ENCODE measurements at places on chromosomes 11 and 22. TPM values are rescaled to one million over a fixed set of nuclear protein-coding genes. Genes with fewer than 3 reads are reported as not detected.

- no peaks in the 10 kb centered on the region for H3K27me3 ChIP-seq
- peak overlapping the region; percentile 86 for H3K27ac ChIP-seq
- DNase-seq = peak; percentile 28
- no peaks in the 10 kb centered on the region for H3K36me3 ChIP-seq
Observed at GRCh38 chr11:94129512-94130297, 1.1 kb downstream of the PANX1 start.

DNA sequence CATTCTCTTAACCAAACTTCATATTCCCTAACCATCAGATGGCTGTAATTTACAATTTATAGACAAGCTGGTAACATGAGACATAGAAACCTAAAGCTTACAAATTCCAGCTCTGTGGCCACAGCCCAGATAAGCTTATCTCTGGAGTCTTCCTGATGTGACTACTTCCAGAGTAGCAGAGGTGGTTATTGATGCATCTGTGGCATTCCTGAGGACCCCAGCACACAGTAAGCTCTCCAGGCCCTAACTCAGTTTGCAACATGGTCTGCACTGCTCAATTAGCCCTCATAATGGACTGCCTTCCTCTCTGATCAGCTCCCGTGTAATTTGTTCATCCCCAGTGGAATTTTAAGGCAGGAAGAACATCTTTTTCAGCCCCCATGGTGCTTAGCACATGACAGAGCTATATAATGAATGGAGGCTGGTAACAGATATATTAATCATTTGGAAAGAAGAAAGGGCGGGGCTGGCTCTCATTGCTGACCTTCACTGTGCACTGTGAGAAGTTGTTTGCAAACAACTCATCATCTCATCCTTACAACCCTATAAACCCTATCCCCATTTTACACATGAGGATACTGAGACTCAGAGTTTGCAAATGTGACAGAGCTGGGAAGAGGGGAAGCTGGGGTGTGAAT lies 30.1 kb upstream of the KCNJ11 start:
- H3K4me1 ChIP-seq = no peaks in the 10 kb centered on the region
- DNase-seq = no peak
- no peak overlapping the region for H3K4me3 ChIP-seq
- peaks cover 10% of the 10 kb centered on the region for H3K27me3 ChIP-seq
- H3K36me3 ChIP-seq = no peaks in the 10 kb centered on the region
- no peak overlapping the region for H3K27ac ChIP-seq

Gene OR51B4
- not detected for total RNA-seq

- DNase-seq = no peak
- H3K4me1 ChIP-seq = no peaks in the 10 kb centered on the region
- no peaks in the 10 kb centered on the region for H3K36me3 ChIP-seq
- H3K27ac ChIP-seq = no peak overlapping the region
- no peak overlapping the region for H3K4me3 ChIP-seq
Observed at GRCh38 chr11:109062445-109062844, 359.5 kb upstream of the C11orf87 start.

Gene OR10A2
- not detected for total RNA-seq

- H3K4me3 ChIP-seq = no peak overlapping the region
- no peaks in the 10 kb centered on the region for H3K27me3 ChIP-seq
- no peak overlapping the region for H3K27ac ChIP-seq
Observed at GRCh38 chr11:2548596-2548995, 103.8 kb downstream of the KCNQ1 start.

Gene DGCR6
- total RNA-seq = 0.44 TPM

DNA sequence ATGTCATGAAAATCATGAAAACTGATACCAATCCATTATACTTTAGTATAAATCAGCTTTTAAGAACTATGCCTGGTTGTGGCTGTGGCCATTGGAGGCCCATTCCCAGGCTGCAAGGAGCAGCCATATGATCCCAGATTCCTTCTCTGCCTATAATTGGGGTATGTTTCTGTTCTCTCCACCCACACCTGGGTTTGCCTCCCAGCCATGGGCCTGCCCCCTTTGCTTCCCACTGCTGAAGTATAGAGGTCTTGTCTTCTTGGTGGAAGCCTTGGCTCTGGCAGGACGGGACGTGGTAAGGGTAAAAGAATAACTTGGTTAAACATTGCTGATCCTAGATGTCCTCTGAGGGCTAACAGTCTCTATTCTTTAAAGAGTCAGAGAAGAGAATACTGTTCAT lies 2.4 kb downstream of the MICAL2 start:
- peaks cover 2% of the 10 kb centered on the region for H3K36me3 ChIP-seq
- no peak for DNase-seq
- peak overlapping the region; percentile 19 for H3K27ac ChIP-seq
- no peak overlapping the region for H3K4me3 ChIP-seq

DNA sequence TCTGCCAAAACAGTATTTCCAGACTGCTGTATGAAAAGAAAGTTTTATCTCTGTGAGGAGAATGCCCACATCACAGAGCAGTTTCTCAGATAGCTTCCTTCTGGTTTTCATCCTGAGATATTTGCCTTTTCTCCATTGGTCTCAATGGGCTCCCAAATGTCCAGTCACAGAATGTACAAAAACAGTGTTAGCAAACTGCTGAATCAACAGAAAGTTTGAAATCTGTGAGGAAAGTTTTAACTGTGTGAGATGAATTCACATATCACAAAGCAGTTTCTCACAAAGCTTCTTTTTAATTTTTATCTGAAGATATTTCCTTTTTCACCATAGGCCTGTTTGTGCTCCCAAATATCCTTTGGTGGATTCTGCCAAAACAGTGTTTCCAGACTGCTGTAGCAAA lies 207.2 kb upstream of the TRIM48 start:
- no peak overlapping the region for H3K4me3 ChIP-seq
- H3K27ac ChIP-seq = no peak overlapping the region
- no peak for DNase-seq
- H3K27me3 ChIP-seq = no peaks in the 10 kb centered on the region
- H3K4me1 ChIP-seq = no peaks in the 10 kb centered on the region
- H3K36me3 ChIP-seq = no peaks in the 10 kb centered on the region

Gene GP1BB
- total RNA-seq = 1.5 TPM

GRCh38 chr11:57474803-57475115 lies 14.4 kb downstream of the RTN4RL2 start:
- H3K4me1 ChIP-seq = peaks cover 7% of the 10 kb centered on the region
- no peak overlapping the region for H3K4me3 ChIP-seq
- peaks cover 27% of the 10 kb centered on the region for H3K27me3 ChIP-seq
- no peaks in the 10 kb centered on the region for H3K36me3 ChIP-seq
- no peak overlapping the region for H3K27ac ChIP-seq

Gene TRIM51
- total RNA-seq = not detected

Gene NUDT8
- total RNA-seq = 20.4 TPM

Gene LTBP3
- 120 TPM for total RNA-seq

Gene ELP4
- total RNA-seq = 16.3 TPM

GRCh38 chr11:60594998-60595642 lies 79.9 kb downstream of the MS4A13 start:
- no peak overlapping the region for H3K4me3 ChIP-seq
- no peaks in the 10 kb centered on the region for H3K4me1 ChIP-seq
- H3K27ac ChIP-seq = no peak overlapping the region

Gene SCN2B
- total RNA-seq = not detected

DNA sequence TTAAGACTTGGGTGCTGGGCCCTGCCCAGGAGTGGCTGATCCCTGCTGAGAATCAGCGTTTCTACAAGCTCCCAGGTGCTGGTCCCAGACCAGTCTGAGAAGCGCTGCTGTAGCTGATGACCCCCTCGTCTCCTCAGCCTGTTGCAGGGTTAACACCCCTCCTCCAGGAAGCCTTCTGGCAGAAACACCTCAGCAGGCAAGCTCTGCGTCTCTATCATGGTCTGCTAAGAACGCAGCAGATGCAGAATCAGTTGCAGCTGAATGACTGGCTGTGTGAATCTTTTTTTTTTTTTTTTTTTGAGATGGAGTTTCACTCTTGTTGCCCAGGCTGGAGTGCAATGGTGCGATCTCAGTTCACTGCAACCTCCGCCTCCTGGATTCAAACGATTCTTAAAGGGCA lies 132.5 kb downstream of the CACNA1I start:
- no peak for DNase-seq
- no peaks in the 10 kb centered on the region for H3K4me1 ChIP-seq
- no peaks in the 10 kb centered on the region for H3K36me3 ChIP-seq
- H3K27ac ChIP-seq = no peak overlapping the region
- no peaks in the 10 kb centered on the region for H3K27me3 ChIP-seq
- no peak overlapping the region for H3K4me3 ChIP-seq

- H3K27me3 ChIP-seq = no peaks in the 10 kb centered on the region
- H3K36me3 ChIP-seq = no peaks in the 10 kb centered on the region
- H3K27ac ChIP-seq = no peak overlapping the region
- no peaks in the 10 kb centered on the region for H3K4me1 ChIP-seq
Observed at GRCh38 chr22:45131749-45132148, 32.0 kb upstream of the NUP50 start.

DNA sequence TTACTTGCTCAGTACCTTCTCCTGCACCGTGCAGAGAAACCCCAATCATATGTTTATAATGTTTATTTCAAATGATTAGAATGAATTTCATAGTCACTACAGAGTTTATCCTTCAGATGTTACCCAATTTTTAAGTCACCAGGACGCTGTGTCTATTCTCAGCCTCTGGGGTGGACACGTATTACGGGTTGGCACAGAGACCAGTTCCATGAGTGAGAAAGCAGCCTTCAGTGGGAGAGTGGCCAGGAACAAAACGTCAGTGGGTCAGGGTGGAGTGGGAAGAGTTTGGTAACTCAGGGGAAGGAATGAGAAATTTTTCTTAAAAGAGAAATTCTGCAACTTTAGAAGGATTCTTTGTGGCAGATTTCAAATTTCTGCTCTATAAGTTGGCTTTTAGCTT lies 77.1 kb upstream of the MTMR2 start:
- H3K36me3 ChIP-seq = no peaks in the 10 kb centered on the region
- no peak overlapping the region for H3K4me3 ChIP-seq
- H3K4me1 ChIP-seq = no peaks in the 10 kb centered on the region
- no peaks in the 10 kb centered on the region for H3K27me3 ChIP-seq
- DNase-seq = no peak
- H3K27ac ChIP-seq = no peak overlapping the region

GRCh38 chr11:84714316-84714780 lies 912.8 kb downstream of the DLG2 start:
- DNase-seq = no peak
- H3K4me3 ChIP-seq = no peak overlapping the region
- no peaks in the 10 kb centered on the region for H3K4me1 ChIP-seq
- H3K27ac ChIP-seq = no peak overlapping the region

Gene CEP126
- 9.1 TPM for total RNA-seq

Gene CECR2
- total RNA-seq = 2.1 TPM

Gene FADD
- 45.1 TPM for total RNA-seq

DNA sequence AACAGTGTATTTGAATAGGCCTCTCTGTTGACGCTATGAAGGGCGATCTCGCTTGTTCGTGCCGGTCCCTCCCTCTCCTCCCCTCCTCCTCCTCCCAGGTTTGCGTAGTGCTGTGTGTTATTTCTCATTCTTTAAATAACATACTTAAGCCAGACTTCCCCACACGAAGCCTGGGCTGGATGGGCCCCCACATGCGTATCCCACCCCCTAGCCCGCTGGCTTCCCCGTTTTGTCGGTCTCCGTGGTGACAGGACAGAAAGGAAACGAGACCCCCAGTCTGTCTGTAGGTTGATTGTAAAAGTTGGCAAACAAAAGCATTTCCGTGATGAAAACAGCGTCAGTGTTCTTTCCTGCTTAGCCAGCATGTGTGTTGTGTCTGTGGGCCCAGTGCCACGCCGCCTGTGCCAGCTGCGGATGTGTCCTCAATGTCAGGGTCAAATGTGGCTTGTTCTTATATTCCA lies 27.3 kb downstream of the FAM118A start:
- H3K4me3 ChIP-seq = no peak overlapping the region
- H3K27me3 ChIP-seq = no peaks in the 10 kb centered on the region
- peaks cover 17% of the 10 kb centered on the region for H3K36me3 ChIP-seq
- H3K4me1 ChIP-seq = peaks cover 22% of the 10 kb centered on the region

DNA sequence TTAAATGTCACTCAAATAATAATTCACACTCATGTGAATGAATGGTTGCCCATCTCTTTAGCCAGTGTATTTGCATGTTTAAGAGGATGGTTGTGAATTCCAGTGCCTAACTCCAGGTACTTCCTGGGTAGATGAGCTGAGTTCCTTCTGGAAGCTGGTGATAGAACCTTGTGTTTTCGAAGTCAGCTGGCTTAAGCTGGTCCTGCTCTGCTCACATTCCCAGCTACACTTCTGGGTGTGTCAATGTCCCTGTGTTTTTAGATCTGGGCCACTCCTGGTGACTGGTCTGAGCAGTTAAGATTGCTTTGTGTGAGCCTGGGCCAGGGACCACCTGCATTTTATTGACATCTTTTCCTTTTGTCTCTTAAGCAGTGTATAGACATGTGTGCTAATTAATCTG lies 10.6 kb downstream of the TEAD1 start:
- no peak for DNase-seq
- H3K36me3 ChIP-seq = no peaks in the 10 kb centered on the region
- H3K27ac ChIP-seq = peak overlapping the region; percentile 7
- peaks cover 37% of the 10 kb centered on the region for H3K4me1 ChIP-seq
- H3K27me3 ChIP-seq = no peaks in the 10 kb centered on the region

Gene CLCF1
- 5.8 TPM for total RNA-seq

Gene RASSF10
- total RNA-seq = not detected

DNA sequence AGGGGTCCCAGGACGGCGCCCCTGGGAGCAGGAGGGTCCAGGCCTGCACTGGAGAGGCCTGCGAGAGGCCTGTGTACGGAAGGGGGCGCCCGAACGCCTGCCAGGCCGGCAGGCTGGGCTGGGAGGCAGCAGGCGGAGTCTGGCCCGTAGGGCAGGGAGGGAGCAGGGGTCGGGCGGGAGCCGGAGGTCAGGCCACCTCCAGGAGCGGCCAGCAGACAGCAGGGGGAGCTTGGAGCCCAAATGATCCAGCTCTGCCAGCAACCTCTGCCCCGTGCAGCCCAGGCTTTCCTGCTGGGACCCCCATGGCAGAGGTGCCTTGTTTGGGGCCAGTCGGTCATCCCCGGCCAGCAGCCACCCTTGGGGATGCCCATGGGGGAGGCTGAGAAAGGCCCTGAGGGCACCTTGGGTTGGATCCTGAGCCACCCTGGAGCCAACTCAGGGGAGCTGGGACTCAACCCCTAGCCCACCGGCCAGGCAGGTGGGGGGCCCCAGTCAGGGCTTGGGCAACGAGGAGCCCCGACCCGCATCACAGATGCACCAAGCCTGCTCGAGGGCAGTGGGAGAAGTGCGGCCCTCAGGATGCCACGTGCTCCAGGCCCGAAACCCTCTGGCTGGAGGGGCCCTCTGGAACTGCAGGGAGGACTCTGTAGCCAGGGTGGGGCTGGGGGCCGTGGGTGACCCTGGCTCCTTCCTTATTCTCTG lies 9.6 kb upstream of the SYT8 start:
- no peak for DNase-seq
- no peaks in the 10 kb centered on the region for H3K27me3 ChIP-seq
- H3K4me1 ChIP-seq = peaks cover 3% of the 10 kb centered on the region

Gene RAB36
- total RNA-seq = 2.6 TPM

DNA sequence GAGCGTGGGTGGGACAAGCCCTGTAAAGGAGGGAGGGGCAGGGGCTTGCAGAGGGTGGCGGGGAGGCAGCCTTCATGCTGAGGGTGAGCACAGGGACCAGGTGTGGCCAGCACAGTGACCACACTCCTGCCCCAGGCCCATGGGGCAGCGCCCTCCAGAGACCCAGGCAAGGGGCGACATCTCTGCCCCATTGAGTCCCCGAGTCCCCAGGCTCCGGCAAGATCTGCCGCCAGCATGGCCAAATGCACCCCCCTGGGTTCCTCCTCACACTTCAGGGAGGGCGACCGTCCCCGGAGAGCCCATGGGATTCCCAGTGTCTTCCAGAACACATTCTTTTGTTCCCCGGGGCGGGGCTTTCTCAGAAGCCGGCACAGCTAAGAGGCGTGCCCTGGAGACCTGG lies 362.5 kb downstream of the TBC1D22A start:
- H3K4me1 ChIP-seq = no peaks in the 10 kb centered on the region
- H3K27ac ChIP-seq = no peak overlapping the region
- no peak for DNase-seq
- no peaks in the 10 kb centered on the region for H3K36me3 ChIP-seq
- H3K27me3 ChIP-seq = no peaks in the 10 kb centered on the region

Gene KDM4D
- total RNA-seq = 1.0 TPM

Gene TYR
- total RNA-seq = not detected

Gene NRXN2
- not detected for total RNA-seq

Gene ASPHD2
- total RNA-seq = 5.5 TPM

Gene VSIG10L2
- not detected for total RNA-seq

All from endothelial cell of umbilical vein (primary cell).